Left ventricle myocardium superior (tissue), 1 donor: ENCODE measurements at places on chromosomes 5 and 9. TPM values are rescaled to one million over a fixed set of nuclear protein-coding genes. Genes with fewer than 3 reads are reported as not detected.

The MAMDC2 gene
- 8.9 TPM for total RNA-seq

The SMIM15 gene
- 18.3 TPM for total RNA-seq

The NUTM2G gene
- not detected for total RNA-seq

The ZFP37 gene
- 0.82 TPM for total RNA-seq

The MEGF10 gene
- total RNA-seq, result 0.37 TPM

The SAXO1 gene
- total RNA-seq, result not detected

The PCDHGA10 gene
- 5.3 TPM for total RNA-seq

The RNF20 gene
- 53.7 TPM for total RNA-seq

The HTR1A gene
- not detected for total RNA-seq

The ANKRD31 gene
- not detected for total RNA-seq
